ENCODE measurements at places on chromosomes 3 and 15. TPM values are rescaled to one million over a fixed set of nuclear protein-coding genes. Genes with fewer than 3 reads are reported as not detected.

DNA sequence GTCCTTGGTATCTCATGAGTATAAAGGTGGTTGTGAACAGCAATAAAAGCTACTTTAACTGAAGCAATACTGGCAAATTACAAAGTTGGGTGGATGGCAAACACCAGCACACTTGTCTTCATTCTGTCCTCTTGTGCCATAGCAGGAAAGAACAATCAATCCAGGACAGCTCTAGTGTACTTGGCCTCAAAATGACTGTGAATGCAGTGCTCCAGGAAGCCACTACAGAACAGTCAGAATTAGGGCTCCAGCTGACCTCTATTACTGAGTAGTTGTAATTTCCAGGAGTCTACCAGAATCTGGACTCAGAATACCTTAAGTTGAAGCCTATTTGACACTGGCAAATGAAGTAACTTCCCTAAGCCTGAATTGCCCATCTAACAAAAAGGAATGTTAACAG, 339.0 kb upstream of the WNT5A start:
- H3K4me1 ChIP-seq: no peaks in the 10 kb centered on the region
- no peaks in the 10 kb centered on the region for H3K36me3 ChIP-seq
- no peak for DNase-seq
- H3K27me3 ChIP-seq: no peaks in the 10 kb centered on the region
- no peak overlapping the region for H3K4me3 ChIP-seq

- H3K4me1 ChIP-seq: no peaks in the 10 kb centered on the region
- no peaks in the 10 kb centered on the region for H3K36me3 ChIP-seq
- no peaks in the 10 kb centered on the region for H3K27me3 ChIP-seq
Observed at GRCh38 chr3:159364511-159364910, 562.7 kb downstream of the MFSD1 start.

DNA sequence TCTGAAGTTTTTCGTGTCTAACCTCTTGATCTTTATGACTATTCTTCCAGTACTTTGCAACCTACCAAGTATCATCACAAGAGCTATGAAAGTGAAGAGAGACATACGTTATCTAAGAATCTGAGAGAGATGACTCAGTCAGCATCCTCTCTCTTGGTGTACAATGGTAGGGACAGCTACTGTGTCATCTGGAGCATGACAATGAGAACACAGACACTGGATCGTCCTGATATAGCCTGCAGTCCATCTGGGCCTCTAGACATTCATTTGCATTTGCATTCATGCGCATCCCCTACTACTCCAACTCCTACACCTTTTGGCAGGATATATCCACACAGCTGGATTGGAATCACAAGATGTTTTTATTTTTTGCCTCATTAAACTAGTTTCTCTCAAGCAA, 115.2 kb downstream of the PEX5L start:
- no peaks in the 10 kb centered on the region for H3K36me3 ChIP-seq
- DNase-seq: no peak
- H3K27ac ChIP-seq: no peak overlapping the region
- H3K4me1 ChIP-seq: no peaks in the 10 kb centered on the region

The SLC22A14 gene
- 0.17 TPM for total RNA-seq

The HTR3E gene
- total RNA-seq: not detected

DNA sequence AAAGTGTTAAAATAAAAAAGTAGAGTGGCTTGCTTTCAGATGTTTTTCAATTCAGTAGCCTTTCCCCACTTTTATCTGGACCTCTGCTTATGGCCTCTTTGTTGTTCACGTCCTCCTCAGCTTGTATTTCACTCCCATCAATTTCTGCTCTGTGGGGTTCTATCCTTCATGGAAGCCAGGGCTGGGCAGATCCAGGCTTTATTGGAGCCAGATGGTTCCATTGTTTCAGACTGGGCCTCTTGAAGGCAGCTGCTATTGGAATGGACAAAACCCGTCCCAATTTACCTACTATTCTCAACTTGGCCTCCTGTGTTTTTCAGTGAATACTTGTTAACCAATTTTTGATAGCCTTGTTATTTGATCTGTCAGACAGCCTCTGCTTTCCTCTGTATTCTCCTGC, 10.9 kb upstream of the AADACL2 start:
- no peaks in the 10 kb centered on the region for H3K4me1 ChIP-seq
- no peaks in the 10 kb centered on the region for H3K36me3 ChIP-seq
- DNase-seq: no peak
- H3K4me3 ChIP-seq: no peak overlapping the region
- no peak overlapping the region for H3K27ac ChIP-seq

- H3K36me3 ChIP-seq: no peaks in the 10 kb centered on the region
- no peaks in the 10 kb centered on the region for H3K27me3 ChIP-seq
- H3K27ac ChIP-seq: no peak overlapping the region
- no peak for DNase-seq
- H3K4me1 ChIP-seq: no peaks in the 10 kb centered on the region
Observed at GRCh38 chr3:89239774-89240173, 132.4 kb downstream of the EPHA3 start.

- peaks cover 9% of the 10 kb centered on the region for H3K4me1 ChIP-seq
- H3K4me3 ChIP-seq: no peak overlapping the region
- H3K36me3 ChIP-seq: no peaks in the 10 kb centered on the region
- no peak for DNase-seq
- H3K27me3 ChIP-seq: no peaks in the 10 kb centered on the region
Observed at GRCh38 chr3:159824333-159824732, 164.3 kb upstream of the IL12A start.

- H3K36me3 ChIP-seq: no peaks in the 10 kb centered on the region
- no peaks in the 10 kb centered on the region for H3K27me3 ChIP-seq
- H3K27ac ChIP-seq: peak overlapping the region; percentile 94
- peak overlapping the region; percentile 51 for H3K4me3 ChIP-seq
- peaks cover 5% of the 10 kb centered on the region for H3K4me1 ChIP-seq
- DNase-seq: no peak
Observed at GRCh38 chr3:71129611-71130431, 453.7 kb downstream of the FOXP1 start.

- no peak overlapping the region for H3K27ac ChIP-seq
Observed at GRCh38 chr3:115595611-115596275, 27.6 kb upstream of the GAP43 start.

GRCh38 chr15:79425591-79426295, 6.4 kb upstream of the MINAR1 start:
- H3K27me3 ChIP-seq: no peaks in the 10 kb centered on the region
- H3K36me3 ChIP-seq: no peaks in the 10 kb centered on the region
- H3K27ac ChIP-seq: no peak overlapping the region
- no peak overlapping the region for H3K4me3 ChIP-seq
- H3K4me1 ChIP-seq: no peaks in the 10 kb centered on the region

- H3K36me3 ChIP-seq: no peaks in the 10 kb centered on the region
- no peaks in the 10 kb centered on the region for H3K4me1 ChIP-seq
- DNase-seq: no peak
Observed at GRCh38 chr3:132161608-132162007, 126.8 kb upstream of the CPNE4 start.
